ENCODE measurements at places on chromosomes 4 and X.

DNA sequence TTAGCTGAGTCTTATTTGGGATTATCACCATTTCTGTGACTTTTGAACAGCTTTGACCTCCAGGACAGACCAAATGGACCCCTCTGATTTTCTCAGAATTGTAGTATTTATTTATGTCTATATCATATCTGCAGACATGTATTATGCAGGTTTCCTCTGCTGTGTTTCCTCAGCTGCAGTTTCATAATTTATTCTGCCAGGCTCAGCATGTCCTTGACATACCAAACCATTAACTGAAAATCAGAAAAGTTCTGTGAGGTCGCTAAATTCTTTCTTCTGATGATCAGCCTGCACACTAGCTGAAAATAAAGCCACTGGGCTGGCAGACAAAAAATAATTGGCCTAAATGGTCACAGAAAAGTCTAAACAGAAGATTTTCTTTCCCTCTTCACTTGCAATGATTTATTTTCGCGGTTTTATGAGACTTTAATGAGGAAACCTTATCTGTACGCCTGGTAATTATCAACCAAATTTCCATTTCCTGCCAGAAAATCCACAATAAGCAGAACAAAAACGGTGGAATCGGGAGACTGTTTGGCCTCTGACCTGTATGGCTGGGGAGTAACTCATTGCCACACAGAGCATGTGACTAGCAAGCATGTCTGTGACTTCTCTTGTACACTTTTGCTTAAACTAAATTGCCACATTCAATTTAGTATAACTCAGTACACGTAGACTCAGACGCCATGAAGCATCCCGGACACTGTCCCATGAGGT is 150.9 kb downstream of the ENPP6 start:
- DNase-seq = no peak

DNA sequence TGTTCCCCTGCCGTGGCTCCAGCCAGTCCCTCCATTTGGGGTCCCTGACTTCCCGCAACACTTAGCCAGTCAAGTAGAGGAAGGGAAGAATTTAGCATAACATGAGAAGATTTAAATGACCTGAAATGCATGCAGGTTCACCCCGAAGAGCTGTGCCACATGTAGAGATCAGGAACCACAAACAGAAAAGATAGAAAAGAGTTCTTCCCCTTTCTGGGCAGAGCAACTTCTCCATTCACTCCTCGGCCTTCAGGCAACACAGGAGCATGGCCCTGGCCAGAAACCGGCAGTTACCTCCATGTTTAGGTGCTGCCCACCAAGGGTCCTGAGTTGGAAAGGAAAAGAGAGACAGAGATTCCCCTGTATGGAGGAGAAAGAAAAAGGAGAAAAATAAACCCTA is 5.2 kb downstream of the NLRP2B start:
- no peak for DNase-seq

DNA sequence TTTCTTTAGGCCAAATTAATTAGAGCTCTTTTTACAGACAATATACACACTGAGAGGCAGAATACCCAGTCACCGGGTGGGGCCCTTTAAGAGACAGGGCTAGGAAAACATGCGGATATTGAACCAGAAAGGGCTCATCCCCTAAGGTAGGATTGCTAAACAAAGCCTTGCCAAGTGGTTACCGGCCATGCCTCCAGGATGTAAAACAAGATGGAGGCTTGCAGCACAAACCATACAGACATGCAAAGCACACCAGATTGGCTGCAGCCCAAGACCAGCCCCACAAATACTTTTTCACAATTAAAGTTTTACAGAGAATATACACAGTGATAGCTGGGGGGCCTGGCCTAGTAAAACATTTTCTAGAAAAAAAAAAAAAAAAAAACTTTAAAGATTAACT is 210.0 kb downstream of the KLHL4 start:
- peak; percentile 4 for DNase-seq

GRCh38 chr4:88629826-88630225 is 37.5 kb downstream of the HERC3 start:
- no peak for DNase-seq

DNA sequence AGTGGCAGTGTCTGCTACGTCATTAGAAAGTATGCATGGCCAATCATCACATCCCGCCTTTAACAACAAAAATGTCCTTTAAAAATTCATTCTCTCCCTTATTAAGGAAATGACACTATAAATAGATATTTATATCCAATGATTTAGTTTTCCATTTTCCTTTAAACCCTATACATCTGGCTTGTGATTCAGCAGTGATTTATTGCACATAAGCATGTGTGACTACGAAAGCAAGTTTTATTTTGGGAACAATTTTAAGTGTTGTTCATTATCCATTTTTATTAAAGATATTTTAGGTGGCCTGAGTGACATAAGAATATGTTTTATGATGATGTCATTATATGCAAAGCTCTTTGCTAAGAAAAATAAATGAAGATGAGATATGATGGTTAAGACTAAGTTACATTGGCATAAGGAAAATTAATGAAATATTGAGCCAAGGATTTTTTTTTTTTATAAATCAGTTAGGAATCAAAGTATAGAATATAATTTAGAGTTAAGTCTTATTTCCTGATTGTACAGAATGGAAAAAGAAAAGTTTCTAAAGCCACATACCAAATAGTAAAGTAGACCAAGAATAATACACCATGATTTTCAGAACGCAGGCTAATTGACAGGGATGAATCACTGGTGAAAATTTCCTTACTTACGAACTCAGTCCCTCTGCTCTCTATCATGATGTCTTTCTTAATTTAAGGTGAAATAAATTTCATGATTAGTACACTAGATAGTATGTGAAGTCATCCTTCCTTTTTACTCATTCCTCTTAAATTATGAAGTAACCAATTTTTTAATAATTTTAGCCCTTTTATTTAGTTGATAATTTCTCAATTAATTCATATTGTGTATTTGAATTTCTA is 822.4 kb downstream of the FAT4 start:
- no peak for DNase-seq

DNA sequence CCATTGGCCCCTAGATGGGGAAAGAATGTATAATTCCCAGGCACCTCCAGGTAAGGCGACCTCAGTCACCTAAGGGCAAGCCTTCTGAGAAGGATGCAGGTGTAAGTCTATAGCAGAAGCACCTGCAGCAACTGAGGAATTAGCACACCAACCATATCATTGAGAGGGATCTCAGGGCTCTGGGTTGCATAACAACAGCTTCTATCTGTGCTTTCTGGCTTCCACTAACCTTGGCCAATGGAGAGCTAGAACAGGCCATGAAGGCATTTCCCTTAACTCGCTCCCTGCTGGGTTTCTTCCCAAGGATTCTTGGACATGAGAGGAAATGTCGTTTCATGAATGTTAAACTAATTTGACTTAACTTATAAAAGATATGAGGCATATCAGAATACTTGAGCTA is 177.8 kb upstream of the GK2 start:
- DNase-seq = no peak

GRCh38 chr4:26356081-26356501 is 35.3 kb downstream of the RBPJ start:
- DNase-seq = no peak

- no peak for DNase-seq
Measured at GRCh38 chr4:76518241-76518640, 83.2 kb downstream of the SHROOM3 start.

- DNase-seq = no peak
Measured at GRCh38 chr4:140052050-140052449, 101.9 kb downstream of the MAML3 start.

- DNase-seq = no peak
Measured at GRCh38 chrX:118207831-118208453, 91.3 kb upstream of the KLHL13 start.

DNA sequence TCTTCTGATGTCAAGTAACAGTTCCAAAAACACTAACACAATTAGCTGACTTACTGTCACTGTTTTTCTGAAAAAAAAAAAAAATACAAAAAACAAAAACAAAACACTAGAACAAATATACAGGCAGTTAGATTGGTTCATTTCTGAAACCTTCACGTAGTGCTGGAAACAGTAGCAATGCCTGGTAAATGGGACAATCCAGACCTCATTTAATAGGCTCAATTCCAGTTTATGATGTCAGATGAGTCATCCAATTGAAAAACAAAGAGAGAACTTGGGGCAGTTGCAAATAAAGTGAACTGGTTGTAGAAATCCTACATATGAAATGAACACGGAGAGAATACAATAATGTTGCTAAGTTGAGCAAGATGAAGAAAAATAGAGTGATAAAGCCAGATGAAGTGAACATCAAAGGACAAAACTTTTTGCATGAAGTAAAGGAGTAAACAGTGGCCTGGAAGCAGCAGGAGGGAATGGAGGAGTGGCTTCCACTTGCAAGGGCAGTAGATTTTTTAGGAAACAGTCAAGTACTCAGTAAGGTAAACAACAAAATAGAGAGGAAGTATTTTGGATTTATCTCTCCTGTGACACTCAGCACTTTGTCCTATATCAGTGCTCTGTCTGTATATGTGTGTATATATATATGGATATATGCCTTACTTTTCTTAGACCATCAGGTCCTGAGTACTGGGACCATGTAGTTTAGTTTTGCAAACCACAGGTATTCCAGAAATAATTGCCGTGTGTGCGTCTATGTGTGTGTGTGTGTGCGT is 39.3 kb upstream of the MAGEA10 start:
- no peak for DNase-seq

- no peak for DNase-seq
Measured at GRCh38 chr4:87228262-87228860, 7.9 kb upstream of the KLHL8 start.

DNA sequence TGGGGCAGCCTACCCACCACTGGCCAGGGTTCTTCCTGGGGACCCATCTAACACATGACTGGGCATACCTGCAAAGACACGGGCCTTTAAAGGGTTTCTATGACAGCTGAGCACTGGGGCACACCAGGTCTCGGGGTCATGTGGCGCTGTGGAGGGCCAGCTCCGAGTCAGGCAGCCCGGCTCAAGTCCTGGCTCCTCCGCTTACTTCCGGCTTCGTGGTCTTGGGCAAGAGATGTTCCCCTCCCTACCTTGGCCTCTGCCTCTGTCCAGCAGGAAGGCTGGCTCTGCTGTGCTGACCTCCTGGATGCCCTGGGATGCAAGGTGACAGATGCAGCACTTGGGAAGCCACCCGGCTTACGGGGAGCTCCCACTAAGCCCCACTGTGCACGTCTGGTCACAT is 37.6 kb downstream of the HTRA3 start:
- DNase-seq = no peak

GRCh38 chr4:139611391-139611790 is 54.2 kb upstream of the MGST2 start:
- DNase-seq = no peak

DNA sequence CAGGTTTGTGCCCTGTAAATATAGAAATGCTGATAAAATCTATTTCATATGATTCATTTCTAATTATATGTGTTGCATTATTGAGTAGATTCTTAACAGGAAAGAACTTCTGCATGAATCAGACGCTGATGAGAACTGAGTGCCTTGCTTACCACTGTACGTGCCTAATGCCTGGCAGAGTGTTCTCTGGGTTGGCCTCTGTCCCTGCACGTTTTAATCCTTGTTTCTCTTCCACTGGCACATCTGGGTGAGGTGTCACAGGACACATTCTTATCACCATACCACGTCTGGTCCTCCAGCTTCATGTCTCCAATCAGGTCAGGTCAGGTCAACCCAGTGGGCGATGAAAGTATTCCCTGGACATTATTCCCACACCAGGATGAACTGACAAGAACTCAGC is 53.6 kb downstream of the KLF3 start:
- DNase-seq = no peak

GRCh38 chr4:68271851-68272357 is 26.4 kb upstream of the TMPRSS11B start:
- DNase-seq = peak; percentile 47

DNA sequence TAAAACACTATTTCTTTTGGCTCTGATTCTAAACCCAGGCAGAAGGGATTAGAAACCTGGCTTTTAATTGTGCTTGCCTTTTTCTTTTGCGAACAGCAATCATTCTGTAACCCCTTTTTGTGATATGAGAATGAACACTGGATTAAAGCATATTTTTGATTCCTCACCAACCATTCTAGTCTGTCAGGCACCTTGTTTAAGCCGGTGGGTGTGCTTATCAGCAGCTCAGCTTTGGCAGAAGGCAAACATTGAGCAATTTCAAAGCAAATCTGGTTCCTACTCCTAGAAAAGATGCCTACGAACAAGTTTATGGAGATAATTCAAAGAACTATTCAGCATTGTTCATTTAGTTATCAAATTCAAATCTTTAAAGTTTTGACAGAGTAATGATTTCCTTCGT is 265.1 kb upstream of the FAM241A start:
- DNase-seq = no peak

DNA sequence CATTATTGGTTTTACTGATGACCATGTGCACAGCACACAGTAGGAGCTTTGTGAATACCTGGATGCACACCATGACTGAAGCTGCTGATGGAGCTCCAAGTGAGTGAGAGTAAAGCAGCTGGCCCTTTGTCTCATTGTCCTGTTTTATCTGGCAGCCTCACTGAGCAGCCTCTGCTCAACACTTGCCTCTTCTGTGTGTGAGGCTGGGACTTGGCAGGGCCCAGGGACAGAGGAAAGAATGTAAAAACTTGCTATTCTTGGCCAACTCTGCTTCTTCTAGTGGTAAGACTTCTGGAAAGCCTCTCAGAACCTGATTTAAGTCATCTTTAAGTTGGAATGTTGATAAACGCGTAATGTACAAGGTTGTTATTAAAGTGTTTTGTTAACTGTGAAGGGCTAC is 61.4 kb downstream of the BEX1 start:
- no peak for DNase-seq

DNA sequence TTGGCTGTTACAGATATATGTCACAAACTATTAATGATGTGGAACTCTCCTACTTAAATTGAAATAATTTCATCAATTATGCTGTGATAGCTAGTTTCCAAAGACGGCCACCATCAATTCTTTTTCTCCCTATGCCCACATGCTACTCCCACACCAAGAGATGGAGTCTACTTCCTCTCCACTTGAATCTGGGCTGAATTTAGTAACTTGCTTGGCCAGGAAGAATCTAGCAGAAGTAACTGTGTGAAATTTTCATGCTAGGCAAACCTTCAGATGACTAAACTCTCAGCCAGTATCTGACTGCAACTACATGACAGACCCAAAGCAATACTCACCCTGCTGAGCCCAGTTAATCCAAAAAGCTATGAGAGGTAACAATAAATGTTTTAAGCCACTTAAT is 3.2 kb downstream of the SEPSECS start:
- DNase-seq = no peak

- no peak for DNase-seq
Measured at GRCh38 chr4:19301527-19301926, 950.2 kb upstream of the SLIT2 start.

DNA sequence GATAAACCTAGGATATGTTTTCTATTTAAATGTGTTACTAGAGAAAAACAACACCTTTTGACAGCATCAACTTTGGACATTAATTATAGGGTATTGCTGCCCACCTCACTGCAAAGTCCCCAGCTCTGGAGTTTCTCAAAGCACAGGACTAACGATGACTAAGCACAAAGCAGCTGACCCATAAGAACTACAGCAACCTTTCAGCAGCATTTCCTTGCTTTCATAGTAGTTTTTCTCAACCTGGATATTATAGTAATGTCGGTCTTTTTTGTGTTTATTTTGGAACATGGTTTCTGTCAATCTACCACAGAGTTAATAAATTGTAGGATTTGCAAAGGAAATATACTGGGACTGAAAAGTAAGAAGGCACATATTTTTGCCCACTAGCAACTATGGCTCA is 21.5 kb downstream of the HHIP start:
- no peak for DNase-seq
